ENCODE measurements at places on chromosomes 4 and X.

GRCh38 chrX:71128915-71129765, 10.7 kb downstream of the MED12 start:
- peak; percentile 75 for DNase-seq

GRCh38 chr4:174860588-174860987, 31.5 kb upstream of the GLRA3 start:
- DNase-seq: no peak

DNA sequence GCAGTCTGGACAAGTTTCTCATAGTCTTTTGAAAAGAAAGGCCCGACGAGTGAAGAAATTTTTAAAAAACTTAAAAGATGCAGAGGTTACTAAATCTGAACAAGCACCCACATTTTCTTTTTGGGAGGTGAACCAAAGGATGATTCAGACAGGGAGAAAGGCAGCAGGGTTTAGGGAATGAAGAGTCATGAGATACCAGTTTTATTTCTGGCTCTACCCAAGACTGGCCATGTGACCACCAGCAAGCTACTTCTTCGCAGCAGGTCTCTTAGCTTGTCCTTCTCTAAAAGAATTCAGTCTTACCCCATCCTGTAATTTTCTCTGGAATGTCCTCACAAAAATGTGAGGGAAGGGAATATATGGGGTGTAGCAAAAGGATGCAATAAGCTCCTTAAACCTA, 37.6 kb downstream of the AMOT start:
- no peak for DNase-seq

GRCh38 chr4:126328914-126329313, 1014.2 kb downstream of the FAT4 start:
- no peak for DNase-seq

DNA sequence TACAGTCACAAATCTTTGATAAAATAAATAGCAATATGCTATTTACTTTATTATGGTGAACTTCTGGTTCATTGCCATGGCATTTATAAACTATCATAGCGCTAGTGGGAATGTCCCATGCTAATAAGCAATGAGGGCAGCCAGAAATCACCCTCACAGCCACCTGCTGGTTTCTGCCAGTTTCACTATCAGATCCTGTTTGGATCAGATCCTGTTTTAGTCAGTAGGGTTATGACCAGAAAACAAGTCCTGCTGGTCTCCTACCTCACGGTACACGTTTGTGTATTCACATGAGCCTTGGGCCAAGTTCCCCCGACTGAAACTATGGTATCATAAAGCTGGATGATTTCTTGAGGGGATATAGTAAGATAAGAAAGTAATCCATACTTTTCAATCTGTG, 17.7 kb downstream of the FOXR2 start:
- DNase-seq: no peak

DNA sequence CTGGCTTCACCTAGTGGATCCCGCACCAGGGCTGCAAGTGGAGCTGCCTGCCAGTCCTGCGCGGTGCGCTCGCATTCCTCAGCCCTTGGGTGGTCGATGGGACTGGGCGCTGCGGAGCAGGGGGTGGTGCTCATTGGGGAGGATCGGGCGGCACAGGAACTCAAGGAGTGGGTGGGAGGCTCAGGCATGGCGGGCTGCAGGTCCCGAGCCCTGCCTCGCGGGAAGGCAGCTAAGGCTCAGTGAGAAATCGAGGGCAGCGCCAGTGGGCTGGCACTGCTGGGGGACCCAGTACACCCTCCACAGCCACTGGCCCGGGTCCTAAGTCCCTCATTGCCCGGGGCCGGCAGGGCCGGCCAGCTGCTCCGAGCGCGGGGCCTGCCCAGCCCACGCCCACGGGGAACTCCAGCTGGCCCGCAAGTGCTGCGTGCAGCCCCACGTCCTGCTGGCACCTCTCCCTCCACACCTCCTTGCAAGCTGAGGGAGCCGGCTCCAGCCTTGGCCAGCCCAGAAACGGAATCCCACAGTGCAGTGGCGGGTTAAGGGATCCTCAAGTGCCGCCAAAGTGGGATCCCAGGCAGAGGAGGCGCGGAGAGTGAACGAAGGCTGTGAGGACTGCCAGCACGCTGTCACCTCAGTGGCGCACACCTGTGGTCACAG, 27.6 kb upstream of the PGRMC1 start:
- DNase-seq: no peak

DNA sequence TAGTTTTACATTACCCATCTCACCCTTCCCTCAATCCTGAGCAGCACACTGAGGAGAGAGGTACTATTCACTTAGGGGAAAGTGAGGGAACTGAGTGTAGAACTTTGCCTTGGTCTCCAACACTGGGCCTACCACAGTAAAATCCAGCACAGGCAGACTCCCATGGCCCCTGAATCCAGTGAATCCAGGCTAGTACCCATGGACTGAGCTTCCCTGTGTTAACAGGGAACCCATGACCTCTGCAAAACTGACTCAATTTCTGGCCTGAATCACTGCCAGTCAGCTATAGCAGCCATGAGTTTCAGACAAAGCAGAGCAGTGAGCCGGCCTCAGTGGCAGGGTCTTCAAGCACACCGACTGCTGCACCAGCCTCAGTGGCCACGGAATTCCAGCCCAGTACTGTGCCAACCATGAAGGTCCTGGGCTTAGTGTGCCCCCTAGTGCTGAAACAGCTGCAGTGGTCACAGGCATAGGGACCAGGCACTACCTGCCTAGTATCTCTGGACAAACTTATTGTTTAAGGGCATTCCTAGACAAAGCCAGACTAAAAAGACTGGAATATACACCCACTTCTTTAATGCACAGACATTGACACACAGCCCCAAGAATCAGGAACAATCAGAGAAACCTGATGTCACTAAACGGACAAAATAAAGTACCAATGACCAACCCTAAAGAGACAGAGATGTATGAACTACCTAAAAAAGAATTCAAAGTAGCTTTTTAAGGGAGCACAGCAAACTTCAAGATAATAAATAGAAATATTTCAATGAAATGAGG, 127.4 kb upstream of the RPL34 start:
- DNase-seq: peak; percentile 11

DNA sequence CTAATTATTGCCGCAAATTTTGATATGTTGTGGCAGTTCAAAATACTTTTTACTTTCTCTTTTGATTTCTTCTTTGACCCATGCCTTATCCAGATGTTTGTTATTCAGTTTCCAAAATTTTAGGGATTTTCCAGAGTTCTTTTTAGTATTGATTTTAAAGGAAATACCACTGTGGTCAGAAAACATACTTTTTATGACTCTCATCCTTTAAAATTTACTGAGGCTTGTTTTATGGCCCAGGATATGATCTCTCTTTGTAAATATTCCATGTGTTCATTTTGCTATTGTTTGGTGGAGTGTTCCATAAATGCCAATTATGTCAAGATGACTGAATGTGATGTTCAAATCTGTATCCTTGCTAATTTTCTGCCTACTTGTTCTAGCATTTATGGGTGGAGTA, 272.3 kb upstream of the DIPK2B start:
- no peak for DNase-seq

DNA sequence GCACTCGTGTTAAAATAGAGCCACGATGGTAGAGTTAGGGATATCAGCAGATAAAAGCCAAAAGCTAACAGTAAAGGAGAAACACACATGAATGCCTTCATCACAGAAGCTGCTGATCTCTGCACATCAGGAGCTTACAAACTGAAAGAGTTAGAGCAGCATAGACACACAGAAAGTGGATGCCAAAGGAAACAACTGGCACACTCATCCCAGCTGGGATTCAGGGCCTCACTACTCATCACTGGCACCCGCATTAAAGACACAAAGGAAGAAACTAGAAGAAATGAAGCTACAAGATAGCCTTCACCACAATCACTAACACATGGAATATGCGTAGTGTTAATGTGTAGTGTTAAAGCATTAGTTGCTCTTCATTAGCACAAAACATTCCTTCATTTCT, 156.4 kb upstream of the TBL1X start:
- no peak for DNase-seq

GRCh38 chr4:3494462-3494871, 31.4 kb downstream of the DOK7 start:
- no peak for DNase-seq

GRCh38 chrX:16745659-16746058, 26.2 kb downstream of the SYAP1 start:
- no peak for DNase-seq

DNA sequence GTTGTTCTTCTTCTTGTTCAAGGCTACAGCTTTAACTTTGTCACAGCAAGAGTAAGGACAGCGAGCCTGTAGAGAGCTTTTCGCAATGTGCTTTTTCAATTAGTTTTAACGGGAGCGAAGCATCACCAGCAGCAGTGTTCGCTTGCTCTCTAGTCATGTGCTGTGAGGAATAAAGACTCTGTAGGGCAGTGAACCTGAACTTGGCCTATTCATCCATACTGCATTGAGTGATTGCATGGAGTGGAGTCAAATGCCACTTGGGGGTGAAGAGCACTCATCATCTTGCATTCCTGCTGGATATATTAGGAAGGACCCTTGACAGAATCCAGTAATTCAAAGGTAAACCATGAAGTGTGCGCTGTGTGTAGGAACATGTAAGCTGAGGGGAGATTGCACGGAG, 240.0 kb downstream of the FRMPD4 start:
- DNase-seq: no peak

GRCh38 chr4:133624744-133625143, 475.6 kb downstream of the PCDH10 start:
- DNase-seq: no peak

- no peak for DNase-seq
These were observed 31.1 kb downstream of the GRID2 start for GRCh38 chr4:92334716-92335350.

DNA sequence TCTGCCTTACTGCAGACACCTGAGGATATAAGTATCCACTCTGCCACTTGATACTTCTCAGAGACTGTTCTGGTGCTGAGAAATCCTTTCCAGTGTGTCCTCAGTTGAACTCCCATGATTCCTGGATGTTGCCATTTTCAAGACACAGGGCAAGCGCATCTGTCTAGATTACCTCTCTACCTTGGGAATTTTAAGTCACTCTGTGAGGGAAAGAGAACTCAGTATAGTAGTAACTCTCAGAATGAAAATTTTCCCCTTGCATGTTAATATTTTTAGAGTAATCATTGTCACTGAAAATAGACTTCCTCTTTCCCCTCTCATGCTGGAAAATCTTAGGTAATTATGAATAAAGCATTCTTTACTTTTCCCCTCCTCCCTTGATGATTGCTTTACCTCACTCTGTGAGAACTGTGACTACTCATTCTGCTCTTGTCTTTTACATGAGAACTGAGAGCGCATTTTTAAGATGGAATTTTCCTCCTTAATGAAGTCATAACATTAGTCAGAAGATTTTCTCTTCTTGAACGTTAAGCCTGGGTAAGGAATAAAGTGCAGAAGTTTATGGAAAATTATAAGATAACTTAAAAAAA, 45.0 kb downstream of the TET2 start:
- no peak for DNase-seq

GRCh38 chrX:19535476-19535875, 20.2 kb upstream of the MAP3K15 start:
- DNase-seq: no peak

DNA sequence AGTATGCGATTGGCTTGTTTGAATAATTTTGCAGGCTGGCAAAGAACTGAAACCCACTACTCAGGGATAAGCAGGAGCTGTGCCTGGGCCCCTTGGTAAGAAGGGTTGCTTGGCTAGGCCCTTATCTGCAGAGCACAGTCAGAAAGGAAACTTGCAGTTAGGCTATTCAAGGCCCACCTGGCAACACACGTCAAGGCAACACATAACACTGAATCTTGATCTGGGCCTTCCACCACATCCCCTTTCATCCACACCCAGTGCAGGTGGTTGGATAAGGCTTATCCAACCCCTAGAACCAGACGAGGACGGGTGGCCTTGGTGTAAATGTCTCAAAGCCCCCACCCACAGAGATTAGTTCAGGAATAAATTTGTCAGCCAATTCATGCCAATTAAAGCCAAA, 72.8 kb upstream of the NEIL3 start:
- DNase-seq: no peak

DNA sequence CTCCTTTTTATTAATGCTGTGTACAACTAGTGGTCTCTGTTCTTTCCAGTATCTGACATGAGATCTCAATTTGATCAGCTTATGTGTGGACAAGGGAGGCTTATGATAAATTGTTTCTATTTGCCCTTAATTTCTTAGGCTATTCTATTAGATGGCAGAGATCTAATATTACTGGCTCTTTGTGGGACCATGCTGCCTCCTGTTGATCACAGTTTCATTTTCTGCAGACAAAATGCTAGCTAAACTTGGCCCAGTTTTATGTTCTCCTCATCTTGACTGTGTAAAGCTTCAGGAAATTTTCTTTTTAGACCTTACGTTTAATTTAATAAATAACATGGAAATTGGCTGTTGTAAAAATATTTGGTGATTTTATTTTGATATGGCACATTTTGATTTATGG, 627.1 kb upstream of the AADAT start:
- no peak for DNase-seq

DNA sequence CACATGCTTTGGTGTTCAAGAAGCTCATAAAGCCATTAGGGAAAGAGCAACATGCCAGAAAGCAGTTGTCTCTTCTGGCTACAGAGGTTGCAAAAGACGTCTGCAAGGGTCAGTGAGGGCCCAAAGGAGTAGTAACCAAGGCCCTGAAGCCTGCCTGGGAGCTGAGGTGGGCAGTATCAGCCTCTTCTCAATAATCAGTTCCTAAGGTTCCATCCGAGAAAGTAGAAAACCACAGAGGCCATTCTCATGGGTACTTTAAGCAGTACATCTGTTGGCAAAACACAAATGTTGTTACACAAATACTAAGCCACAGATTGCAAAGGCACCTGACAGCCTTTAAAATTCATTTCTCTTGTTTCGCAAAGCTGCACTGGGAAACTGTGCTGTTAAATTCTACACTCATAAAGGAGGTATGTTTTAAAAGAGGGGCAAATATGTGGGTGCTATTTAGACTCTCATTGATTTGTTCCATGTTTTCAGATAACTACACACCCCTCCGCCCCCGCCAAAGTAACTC, 37.7 kb downstream of the MECP2 start:
- no peak for DNase-seq

GRCh38 chr4:8270418-8270771, 841 bp downstream of the HTRA3 start:
- DNase-seq: no peak

GRCh38 chr4:7590189-7590588, 155.5 kb upstream of the PSAPL1 start:
- no peak for DNase-seq

GRCh38 chrX:30144221-30144620, 71.1 kb upstream of the MAGEB2 start:
- DNase-seq: no peak

- no peak for DNase-seq
These were observed 72.1 kb upstream of the FAM241A start for GRCh38 chr4:112073181-112073580.

- no peak for DNase-seq
These were observed at the start of gene PDGFRA for GRCh38 chr4:54228961-54229501. Gene PDGFRA, plus strand, starts transcription at chr4:54229293. Its CDS starts 29,476 bp downstream, at chr4:54258769.

DNA sequence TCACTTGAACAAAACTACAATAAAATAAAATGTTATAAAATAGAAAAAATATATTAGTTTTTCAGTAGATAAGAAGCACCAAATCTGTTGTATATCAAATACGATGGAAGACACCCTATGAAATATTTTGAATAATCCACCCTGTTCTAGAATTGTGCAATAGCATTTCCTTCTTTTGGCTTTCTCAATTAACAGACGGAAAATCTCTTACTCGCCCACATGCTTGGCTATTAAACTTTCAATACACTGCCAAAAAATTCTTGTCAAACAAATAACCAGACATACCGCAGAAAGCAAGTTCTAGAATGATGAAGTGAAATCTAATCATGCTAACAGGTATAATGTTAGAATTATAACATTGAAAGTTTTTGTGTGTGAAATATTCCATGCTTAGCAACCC, 671.6 kb upstream of the SLIT2 start:
- DNase-seq: no peak
